ENCODE measurements at places on chromosomes 12 and 14.

DNA sequence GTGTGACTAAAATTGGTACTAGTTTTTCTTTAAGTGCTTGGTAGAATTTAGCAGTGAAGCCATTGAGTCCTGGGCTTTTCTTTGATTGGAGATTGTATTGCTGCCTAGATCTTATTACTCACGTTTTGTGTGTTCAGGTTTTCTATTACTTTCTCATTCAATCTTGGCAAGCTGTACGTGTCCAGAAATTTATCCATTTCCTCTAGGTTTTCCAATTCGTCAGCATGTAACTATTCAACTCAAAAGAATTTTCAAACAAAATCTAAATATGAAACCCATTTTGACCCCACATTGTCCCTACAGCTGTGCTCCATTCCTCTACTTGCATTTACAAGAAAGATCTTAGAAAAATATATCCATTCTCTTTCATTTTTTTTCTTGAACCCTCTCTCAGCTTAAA is 1613.4 kb upstream of the SEL1L start:
- no peak for DNase-seq

- DNase-seq = no peak
Observed at GRCh38 chr12:60205500-60205899, 609.7 kb downstream of the SLC16A7 start.

DNA sequence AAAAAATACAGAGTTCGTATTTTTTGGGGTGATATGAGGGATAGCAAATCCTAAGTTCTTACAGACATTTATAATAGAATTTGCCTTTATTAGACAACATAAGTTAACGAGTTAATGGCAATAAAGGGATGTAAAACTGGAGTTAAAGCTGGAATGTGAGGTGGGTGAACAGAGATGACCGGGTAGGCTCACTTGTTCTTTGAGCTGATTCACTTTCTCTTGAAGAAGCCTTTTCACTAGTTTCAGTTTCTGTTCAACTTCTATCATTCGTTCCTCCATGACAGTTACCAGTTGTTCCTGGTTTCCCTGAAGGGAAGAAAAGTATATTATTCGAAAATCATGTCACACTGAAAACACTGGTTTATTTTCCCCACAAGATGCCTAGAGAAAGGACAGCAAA is 57.7 kb upstream of the SAV1 start:
- DNase-seq = no peak

DNA sequence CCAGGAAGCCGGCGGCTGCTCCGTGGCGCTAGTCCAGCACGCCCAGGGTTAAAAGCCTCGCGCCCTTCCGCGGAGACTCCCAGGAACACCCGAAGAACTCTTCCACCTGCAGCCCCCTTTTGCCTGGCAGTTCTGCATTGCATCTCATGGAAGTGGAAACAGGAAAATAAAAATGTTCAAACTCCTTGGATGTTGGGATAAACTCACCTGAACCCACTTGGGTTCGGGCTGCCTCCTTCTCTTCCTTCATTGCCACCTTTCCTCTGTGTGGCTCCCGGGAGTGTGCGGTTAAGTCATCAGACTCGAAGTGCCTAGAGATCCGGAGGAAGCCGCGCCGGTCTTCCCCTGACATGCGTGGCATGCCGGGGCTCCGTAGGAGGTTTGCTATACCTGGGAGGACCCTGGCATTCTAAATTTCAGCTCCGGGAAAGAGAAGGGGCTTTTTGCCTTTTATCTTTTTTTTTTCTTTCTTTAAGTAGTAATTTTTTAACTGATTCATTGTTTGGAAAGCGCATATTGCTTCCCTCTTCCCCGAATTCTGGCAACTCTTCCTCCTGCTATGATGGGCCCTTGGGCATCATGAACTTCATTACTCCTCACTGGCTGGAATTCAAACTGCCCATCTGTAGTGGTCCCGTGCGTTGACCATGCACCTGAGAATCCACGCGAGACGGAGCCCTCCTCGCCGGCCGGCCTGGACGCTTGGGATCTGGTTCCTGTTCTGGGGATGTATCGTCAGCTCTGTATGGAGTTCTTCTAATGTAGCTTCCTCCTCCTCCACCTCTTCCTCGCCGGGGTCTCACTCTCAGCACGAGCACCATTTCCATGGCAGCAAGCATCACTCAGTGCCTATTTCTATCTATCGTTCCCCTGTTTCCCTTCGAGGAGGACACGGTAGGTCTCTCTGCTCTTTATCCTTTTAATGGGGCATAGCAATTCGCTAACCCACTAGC is 931.4 kb downstream of the DIO2 start:
- DNase-seq = peak; percentile 21

DNA sequence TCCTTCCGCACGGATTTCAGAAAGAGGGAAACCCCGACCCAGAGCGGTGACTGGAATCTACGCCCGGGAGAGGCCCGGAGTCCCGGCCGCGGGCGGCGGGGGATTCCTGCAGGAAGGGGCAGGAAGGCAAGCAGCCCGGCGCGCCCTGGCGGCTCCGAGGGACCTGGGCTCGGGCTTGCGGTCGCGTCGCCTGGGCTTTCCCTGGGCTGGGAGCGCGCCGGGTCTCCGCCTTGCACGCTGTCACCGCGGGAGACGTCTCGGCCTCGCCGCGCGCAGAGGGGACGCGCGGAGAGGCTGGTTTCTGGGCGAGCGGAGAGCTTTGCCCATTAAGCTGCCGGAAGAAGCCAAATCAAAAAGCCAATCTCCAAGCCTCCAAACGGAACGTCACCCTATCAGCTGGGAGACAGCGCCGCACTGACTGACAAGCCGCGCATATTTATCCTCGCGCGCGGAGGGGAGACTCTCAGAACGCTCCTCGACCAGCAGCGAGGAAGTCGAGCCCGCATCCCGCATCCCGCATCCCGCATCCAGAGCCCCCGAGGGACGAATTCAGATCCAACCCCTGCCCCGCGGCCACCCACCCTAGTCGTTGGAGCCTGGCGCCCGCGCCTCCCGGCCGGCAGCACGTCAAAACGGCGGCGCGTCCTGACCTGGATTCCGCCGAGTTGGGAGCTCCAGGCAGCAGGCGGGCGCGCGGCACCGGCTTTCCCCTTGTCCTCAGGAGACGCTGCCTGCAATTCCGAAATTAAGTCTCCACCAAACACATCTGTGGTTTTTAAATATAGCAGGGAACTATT is at the start of gene SLC8A3:
TSS of gene SLC8A3 (minus strand) at position 293 of the 797 bp plus-strand sequence. CDS start 20,529 bp downstream, outside the sequence.
- peak; percentile 43 for DNase-seq

DNA sequence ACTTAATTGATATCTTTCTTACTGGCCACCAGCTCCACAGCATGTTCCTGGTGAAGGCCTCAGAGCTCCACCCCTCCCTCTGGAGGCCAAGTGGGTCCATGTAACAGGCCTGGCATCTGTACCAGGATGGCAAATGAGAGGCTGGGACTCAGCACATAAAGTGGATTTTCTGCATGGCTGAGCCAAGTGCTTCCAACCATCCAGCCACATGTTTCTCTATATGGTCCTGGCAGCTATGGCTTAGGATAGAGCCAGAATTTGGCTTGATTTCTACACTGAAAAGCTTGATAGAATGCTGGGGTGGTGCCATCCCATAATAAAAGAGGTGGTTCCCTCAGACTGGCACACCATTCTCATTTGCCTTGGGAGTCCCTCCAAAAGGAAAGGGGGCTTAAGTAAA is 94.1 kb downstream of the PAX9 start:
- DNase-seq = no peak

- no peak for DNase-seq
Observed at GRCh38 chr14:51507511-51507905, 144.2 kb upstream of the FRMD6 start.

DNA sequence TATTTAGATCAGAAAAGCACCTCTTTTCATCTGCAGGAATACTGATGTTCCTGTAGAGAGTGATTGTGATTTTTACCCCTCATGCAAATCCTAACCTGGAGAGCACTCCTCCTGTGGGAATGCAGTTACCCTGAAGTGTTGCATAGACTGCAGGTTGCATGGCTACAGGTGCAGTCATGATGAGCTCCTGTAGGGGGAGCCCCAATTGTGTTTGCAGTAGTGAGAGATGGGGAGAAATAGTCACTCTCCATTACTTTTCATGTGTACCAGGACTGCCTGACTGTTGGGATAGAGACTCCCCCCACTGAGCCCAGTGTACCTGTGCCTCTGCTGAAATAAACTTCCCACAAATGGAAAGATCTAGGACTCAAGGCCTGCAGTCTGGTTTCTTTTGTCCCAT is 1086.5 kb downstream of the SLC6A15 start:
- no peak for DNase-seq

DNA sequence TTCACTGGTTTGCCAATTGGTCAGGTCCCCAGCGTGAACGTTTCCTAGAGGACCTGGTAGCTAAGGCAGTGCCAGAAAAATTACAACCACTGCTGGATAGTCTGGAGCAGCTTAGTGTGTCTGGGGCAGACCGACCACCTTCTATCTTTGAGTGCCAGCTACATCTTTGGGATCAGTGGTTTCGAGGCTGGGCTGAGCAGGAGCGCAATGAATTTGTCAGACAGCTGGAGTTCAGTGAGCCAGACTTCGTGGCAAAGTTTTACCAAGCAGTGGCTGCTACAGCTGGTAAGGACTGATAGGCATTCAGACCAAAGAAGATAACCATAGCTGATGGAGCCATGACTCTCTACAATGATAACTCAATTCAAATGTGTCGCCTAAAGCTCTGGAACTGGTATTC is 2.5 kb downstream of the C14orf119 start:
- DNase-seq = no peak

DNA sequence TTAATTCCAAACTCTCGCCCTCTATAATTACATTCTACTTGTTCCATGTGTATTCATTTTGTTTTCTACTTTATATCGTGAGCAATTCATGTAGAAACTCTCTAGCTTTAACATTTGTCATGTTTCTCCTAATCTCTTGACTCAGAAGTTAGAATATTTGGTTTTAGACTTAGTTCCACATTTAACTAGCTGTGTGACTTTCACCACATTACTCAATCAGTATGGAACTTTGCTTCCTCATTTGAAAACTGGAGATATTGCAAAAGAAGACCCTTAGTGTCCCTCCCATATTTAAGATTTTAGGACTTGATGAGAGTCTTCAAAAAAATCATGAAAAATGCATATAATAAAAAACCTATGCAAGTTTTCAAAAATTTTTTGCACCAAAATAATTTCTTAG is 447.5 kb downstream of the GXYLT1 start:
- no peak for DNase-seq

GRCh38 chr14:100815478-100816285 is 10.2 kb upstream of the MEG3 start:
- DNase-seq = no peak

GRCh38 chr12:3185260-3185870 is 108.2 kb downstream of the TSPAN9 start:
- no peak for DNase-seq

- no peak for DNase-seq
Observed at GRCh38 chr14:65476273-65476941, 63.9 kb downstream of the FUT8 start.

- DNase-seq = no peak
Observed at GRCh38 chr12:91009319-91009950, 4.7 kb upstream of the EPYC start.

DNA sequence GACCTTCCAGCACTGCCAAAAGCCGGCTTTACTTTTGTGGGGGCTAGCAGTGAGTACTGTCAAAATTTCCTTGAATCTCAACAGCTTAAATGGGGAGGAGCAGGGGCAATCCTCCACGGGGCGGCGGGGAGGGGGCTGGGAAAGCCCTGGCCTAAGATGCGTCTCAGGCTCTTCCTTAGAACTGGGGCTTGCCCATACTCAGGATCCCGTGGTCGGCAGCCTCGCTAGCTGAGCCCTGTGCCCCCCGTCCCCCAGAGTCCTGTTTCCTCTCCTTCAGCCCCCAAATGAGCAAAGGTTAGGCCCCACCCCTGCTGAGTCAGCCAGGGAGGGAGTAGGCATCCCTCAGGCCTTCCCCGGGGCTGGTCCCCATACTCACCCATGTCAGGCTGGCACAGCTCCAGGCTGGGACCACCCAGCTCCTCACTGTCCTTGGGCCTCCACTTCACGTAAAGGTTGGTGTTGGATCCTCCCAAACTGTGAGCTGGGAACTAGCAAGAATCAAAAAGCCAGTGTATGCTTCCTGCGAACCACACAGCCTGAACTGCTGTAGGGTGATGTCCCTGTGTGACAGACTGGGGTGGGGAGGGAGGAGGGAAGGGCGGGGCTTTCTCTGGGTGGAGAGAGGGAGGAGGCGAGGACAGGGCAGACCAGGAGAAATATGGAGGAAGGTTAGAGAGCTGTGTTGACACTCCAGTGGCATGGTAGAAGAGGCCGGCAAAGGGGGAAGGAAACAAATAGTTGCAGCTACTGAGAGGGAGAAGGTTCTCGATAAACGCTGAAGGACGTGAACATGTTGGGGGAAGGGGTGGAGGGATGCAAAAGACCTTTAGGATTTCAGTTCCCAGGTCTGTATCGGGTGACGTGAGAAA is 5.9 kb upstream of the BAZ2A start:
- DNase-seq = peak; percentile 92

- peak; percentile 78 for DNase-seq
Observed at GRCh38 chr12:9673404-9674225, 4.1 kb downstream of the CLEC2D start.

DNA sequence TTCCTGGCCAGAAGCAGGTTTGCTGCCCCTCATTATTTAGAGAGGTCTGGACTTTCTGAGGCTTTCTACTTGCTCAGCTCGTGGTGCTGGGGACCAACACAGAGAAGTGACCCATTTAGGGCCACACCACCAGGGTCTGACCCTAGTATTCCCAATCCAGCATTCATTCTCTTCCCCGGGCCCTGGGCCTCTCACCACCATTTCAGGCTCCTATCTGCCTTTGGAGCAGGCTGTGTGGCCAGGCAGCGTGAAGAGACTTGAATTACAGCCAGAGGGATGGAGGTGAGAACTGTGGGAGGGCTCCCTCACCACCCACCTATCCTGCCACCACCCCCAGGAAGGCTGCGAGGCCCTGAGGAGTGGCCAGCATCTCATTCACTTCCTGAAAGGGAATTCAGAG is 24.6 kb downstream of the FAM222A start:
- DNase-seq = no peak

DNA sequence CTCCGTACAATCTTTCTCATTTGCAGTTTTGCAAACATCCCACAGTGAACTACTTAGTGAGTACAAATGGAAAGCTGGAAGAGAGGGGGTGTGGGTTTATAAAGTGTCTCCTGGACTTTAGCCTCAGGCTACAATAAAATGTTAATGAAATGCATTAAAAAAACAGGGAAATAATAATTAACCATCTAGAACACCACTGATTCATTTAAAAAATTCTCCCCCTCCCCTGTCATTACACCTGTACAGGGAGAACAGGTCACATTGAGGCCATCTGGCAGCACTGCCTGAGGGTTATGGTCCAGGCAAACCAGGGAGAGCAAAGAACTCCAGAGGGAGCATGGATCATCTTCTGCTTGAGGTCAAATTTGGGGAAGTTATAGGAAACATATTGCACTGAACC is 96.3 kb downstream of the TSPAN8 start:
- DNase-seq = no peak

DNA sequence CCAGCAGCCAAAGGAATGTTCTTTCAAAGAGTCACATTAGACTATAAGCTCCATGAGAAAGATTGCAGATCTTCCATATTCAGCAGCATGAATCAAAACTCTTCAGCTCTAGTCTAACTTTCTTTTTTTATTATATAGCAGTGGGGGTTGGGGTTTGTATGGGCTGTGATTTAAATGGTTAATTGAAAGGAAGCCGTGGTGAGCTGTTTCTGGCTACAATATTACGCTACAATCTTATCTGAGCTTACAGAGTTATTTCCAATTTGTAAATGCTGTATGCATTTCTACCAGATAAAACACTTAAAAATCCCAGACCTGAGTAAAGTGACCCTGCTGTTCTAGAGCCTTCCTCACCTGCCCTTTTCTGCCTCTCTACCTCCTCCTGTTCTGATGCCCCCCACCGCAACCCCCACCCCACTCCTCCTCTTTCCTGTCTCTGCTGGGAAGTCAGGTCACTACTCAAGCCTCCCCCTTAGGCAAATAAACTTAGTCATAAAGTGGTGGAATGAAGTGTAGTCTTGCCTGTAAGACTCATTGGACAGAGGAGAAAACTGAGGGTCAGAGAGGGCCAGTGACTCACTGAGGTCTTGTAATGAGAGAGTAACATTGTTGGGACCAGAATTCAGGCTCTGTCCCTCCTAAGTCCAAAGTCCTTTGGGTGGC is 1089.5 kb downstream of the BCL11B start:
- DNase-seq = no peak
